ENCODE measurements at places on chromosomes 16 and 17.

- no peak for DNase-seq
Measured at GRCh38 chr17:78675836-78676235, 98.6 kb upstream of the DNAH17 start.

GRCh38 chr17:75698659-75699058, 22.6 kb upstream of the ITGB4 start:
- DNase-seq, result no peak

GRCh38 chr17:39739885-39740356, 2.2 kb downstream of the GRB7 start:
- no peak for DNase-seq

DNA sequence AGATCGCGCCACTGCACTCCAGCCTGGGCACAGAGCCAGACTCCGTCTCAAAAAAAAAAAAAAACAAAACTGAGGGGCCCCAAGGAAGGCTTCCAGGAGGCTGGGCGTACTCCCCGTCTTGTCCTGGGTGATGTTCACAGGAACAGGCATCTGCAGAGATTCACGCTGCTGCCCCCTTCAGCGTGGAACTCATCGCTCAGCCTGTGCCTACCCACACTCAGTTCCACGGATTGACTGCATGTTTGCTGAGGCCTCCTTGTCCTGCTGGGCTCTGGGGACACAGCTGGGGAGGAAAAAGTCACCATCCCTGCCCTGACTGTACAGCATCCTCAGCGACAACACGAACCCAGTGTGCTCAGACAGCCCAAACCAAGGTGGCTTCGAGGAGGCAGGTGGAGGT, 12.9 kb upstream of the OSGIN1 start:
- DNase-seq, result no peak

DNA sequence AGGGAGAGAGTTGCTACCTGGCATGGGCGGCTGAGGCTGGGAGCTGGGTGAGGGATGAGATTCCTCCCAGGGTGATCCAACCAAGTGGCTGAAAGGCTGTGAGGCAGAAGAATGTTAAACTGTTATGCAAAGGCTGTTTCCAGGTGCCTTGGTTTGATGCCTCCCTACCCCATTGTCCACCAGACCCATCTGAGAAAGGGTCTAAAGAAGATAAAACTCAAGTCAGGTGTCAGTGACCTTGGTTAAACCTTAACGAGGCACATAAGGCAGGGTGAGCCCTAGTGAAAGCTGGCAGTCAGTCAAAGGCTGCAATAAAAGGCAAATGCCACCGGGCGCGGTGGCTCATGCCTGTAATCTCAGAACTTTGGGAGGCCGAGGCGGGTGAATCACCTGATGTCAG, 23.8 kb downstream of the LDHD start:
- DNase-seq, result peak; percentile 72

- DNase-seq, result no peak
Measured at GRCh38 chr16:58843675-58844074, 109.6 kb upstream of the GOT2 start.

GRCh38 chr16:74101379-74102137, 195.1 kb upstream of the PSMD7 start:
- no peak for DNase-seq

DNA sequence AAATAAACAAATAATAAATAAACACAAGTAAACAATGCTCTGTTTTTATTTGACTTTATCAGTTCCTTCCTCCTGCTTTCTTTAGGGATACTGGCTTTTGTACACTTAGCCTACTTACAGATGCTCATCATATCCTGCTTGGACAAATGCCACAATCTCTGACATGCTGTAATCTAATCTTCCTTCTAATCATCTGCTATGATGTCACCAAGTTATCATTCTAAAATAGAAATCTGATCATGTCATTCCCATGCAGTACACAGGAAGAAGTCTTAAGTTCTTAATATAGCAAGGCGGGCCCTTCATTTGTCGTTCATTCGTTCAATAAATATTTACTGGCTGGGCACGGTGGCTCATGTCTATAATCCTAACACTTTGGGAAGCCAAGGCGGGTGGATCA, 9.1 kb upstream of the UBB start:
- DNase-seq, result no peak

GRCh38 chr17:37725601-37726146, 19.2 kb downstream of the HNF1B start:
- peak; percentile 85 for DNase-seq

DNA sequence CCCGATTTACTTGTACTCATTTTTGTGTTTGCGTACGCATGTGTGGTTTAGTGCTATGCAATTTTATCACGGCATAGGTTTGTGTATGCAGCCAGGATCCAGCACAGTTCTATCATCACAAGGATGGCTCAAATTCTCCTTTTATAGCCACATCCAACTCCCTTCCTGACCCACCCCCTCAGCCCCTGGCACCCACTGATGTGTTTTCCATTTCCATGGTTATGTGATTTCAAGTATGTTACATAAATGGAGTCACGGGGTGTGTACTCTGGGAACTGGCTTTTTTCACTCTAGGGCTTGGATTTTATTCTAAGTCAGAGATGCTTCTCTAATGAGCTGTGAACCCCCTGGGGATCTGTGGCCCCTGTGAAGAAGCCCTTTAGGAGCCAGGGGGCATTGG, 16.8 kb downstream of the IL4R start:
- peak; percentile 76 for DNase-seq

DNA sequence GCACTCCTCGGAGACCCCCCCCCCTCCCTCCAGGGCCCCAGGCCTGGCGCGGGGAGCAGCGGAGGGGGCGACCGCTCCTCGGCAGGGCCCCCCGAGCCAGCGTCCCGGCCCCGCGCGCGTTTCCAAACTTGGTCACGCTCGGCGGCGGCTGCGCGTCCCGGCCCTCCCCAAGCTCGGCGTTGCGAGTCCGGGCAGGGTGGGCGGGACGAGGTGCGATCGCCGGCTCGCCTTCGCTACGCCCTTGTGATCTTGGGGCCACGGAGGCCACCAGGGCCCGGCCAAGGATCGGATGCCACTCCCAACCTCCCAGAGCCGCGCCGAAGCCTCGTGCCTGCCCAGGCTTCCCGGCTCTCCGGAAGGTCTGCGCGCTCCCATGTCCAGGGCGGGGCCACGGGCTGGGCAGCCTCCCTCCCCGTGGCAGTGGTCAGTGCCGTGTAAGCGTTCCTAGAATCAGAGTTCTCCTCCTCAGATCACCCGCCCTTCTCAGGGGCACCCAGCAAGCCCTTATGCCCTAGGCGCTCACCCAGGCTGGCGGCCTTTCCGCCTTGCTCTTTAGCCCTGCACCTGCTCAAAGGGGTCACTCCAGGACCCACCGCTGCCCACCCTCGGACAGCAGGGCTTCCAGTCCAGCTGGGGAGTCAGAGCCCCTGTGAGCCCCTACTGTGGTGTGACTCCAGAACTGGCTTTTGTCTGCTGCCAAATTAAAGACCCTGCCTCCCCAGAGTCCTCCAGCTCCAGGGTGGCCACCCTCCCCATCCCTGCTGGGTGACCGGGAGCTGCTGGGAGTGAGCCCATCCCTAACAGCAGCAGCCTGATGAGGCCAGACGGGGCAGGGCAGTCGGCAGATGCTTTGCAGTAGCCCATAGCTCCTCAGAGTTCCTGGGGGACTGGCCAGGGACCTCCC, 12.2 kb upstream of the MRPS23 start:
- DNase-seq, result peak; percentile 84

GRCh38 chr16:53022374-53022773, 30.3 kb downstream of the CHD9NB start:
- DNase-seq, result no peak

- no peak for DNase-seq
Measured at GRCh38 chr17:44916781-44917241, 1.5 kb upstream of the GFAP start.

GRCh38 chr16:4082474-4083044, 33.7 kb downstream of the ADCY9 start:
- no peak for DNase-seq

DNA sequence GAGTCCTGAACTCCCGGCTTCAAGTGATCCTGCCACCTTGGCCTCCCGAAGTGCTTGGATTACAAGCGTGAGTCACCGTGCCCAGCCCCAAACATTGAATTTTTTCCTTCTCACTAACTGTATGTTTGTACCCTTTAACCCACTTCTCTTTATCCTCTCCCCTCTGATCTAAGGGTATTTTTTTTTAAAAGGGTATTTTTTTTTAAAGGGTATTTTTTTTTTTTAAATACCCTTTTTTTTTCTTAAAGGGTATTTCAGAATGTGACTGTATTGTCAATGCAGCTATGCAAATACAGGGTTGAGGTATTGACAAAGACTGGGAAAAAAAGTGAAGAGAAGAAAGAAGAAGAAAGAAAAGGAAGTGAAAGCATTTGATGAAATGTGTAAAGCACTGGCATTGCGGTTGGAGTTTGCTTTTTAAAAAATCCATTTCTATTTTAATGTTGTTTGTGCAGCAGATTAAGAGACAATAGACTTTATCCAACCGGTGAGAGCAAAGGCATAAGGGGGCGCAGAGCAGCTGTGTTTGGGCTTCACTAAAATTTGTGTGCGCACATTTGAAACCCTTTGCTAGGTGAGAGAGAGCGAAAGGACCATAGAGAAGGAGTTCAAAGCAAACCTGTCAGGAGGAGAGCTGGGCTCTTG, 42.4 kb downstream of the SYT17 start:
- no peak for DNase-seq

- no peak for DNase-seq
Measured at GRCh38 chr16:11384184-11384955, 39.1 kb downstream of the RMI2 start.

DNA sequence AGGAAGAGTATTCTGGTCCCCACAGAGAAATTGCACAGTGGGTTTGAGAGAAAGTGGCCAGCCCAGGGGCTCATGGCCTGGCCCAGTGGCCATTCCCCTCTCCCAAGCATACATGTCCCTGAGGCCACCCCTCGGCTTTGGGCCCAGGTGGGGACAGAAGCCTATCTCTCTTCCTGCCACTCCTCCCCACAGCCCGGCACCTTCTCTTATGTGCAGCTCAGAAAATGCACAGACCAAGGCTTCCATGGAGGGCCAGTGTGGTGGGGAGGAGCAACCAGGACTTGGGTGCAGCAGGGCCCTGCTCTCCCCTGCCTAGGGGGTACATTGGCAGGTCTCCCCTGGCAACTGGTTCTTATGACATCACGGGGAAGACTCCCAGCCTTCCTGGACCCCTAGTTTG, at the start of gene C16orf90:
TSS of gene C16orf90 (minus strand) at position 314 of the 400 bp plus-strand sequence. CDS start at position 246, 68 bp downstream.
- no peak for DNase-seq

DNA sequence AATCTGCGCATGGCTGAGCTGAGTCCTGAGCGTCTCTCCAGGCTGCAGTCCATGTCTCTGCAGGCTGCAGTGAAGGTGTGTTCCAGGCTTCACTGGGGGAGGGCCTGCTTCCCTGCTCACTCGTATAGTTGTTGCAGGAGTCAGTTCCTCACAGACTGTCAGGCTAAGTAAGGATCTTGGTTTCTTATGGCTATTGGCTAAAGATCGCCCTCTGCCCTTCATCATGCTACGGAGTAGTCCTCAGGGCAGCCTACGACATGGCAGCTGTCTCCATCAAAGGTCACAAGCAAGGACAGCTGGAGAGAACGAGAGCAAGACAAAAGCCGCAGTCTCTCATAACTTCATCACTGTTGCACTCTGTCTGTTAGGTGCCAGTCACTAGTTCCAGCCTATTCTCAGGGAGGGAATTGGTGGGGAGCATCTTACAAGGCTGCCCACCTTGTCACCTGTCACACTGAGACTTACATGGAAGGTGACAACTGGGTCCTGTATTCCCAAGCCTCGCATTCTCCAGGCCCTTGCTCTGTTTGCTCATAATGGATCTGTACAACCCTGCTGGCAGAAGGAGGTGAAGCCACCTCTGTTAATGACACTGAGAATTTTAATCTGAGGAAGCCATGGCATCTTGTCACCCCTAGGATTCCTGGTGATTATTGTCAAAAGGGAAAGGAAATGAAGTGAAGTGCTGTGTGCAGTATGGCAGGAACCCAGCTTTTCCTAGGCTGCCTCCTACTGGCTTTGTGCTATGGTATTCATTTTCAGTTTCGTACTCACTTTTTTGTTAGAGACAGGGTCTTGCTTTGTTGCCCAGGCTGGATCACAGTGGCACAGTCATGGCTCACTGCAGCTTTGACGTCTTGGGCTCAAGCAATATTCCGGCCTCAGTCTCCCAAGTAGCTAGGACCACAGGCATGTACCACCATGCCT, 43.4 kb downstream of the MFSD11 start:
- no peak for DNase-seq

Measured in Peyer's patch (tissue), 4 donors.